Memory B cell (primary cell): ENCODE measurements at places on chromosomes 2 and 18.

- no peak for DNase-seq
Measured at GRCh38 chr2:69307579-69308064, 79.4 kb downstream of the GFPT1 start.

- DNase-seq = no peak
Measured at GRCh38 chr2:107740300-107740699, 86.4 kb upstream of the RGPD4 start.

- DNase-seq = no peak
Measured at GRCh38 chr2:182854375-182855105, 11.9 kb downstream of the FRZB start.

DNA sequence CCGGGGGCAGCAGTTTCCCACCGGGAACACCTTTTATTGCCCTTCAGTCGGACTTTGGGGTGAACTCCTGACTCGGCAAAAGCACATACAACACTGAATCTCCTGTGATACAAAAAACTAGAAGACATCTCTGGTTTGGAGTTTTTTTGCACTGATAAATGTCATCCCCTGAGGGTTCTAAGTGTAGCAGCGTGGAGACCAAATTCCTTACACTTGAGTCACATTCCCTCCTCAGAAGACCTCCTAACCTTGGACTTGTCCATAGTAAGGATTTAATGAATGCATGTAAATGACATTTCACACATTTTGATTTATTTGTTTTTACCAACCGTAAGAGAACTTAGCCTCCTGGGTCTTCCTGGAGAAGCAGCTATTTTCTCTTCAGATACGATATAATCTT is 54.0 kb upstream of the GPR45 start:
- no peak for DNase-seq

- no peak for DNase-seq
Measured at GRCh38 chr2:64655018-64655664, 1.4 kb upstream of the SERTAD2 start.

DNA sequence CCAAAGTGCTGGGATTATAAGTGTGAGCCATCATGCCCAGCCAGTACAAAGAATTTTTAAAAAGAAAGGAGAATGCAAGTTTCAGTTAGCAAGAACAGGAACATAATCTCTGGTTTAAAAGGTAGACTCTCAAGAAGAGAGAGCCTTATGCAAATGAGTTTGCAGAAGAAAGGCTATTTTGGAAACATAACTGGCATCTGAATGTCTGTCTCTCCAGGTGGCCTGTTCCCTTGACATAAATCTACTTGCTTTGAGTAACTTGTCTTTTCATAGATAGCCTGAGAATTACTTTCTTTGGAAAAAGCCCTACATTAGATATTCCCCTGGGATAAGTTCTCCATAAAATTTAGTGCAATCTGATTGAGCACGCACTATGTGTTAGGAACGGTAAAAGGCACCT is 109.6 kb downstream of the ICOS start:
- DNase-seq = no peak

- DNase-seq = no peak
Measured at GRCh38 chr2:58571181-58571852, 330.2 kb upstream of the FANCL start.

DNA sequence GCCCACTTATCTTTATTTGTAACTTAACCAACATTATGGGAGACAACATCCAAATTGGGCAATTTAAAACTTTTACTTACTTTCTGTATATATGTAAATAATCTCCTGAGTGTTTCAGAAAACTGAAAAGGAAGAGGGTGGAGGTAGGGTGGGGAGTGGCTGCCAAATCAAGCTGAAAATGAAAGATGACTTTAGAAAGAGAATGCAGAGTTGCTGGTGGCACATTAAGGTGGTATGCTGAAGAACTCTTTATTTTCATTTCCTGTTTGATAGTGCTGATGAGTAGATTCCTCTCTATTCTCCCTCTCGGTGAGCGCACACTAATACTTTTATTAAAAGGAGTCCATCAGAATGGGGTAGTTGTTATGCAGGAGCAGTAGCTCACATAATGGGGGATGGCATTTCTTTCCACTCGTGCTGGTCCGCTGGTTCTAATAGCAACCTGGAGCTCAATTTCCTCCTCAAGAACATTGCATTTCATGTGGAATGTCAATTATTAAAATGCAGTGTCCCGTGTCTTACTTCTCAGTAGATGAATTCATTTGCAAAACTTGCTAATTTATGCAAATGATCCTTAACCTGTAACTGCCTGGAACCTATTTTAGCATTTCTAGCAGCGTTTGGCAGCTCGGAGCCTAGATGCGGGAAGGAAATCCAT is 466.9 kb upstream of the HNRNPA3 start:
- no peak for DNase-seq

- DNase-seq = peak; percentile 63
Measured at GRCh38 chr2:131673400-131674173, 145.9 kb downstream of the CCDC74A start.

- DNase-seq = no peak
Measured at GRCh38 chr2:192070099-192070498, 124.6 kb downstream of the TMEFF2 start.

DNA sequence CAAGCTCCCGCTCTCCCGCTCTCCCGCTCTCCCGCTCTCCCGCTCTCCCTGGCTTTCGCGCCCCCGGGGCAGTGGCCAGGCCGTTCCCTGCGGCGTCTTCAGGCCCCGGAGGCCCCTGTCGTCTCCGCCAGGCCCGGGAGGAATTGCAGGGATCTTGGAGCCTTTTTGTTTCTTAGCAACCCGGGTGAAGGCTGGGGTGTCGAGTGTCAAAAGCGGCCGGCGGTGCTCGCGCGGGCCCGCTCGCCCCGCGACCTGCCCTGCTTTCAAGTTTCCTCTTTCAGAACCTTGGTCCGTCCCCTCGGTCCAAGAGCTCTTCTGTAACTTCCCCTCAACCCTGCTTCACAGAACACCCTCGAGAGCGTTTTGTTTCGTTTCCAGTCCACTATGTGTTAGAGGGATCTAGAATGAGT is 1.4 kb downstream of the RNF138 start:
- DNase-seq = peak; percentile 70

DNA sequence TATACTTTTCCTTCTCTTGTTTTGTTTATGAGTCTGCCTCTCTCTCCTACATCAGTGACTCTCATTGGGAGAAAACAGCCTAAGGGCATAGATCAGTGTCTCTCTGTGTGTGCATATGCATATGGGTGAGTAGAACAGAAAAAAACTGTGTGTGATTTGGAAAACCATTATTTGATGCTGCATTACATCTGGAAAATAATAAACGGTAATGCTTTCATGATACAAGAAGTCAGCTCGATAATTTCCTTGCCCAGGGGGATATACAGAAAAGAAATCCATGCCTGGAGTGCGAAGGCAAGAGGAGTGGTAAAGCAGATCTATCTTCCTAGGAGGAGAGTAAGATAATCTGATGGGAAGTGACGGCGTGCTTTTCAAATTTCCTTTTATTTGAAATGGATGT is 221.5 kb upstream of the LYPD1 start:
- no peak for DNase-seq
